Hypothalamus (tissue), 51 donors: ENCODE measurements at places on chromosomes 13 and 19.

DNA sequence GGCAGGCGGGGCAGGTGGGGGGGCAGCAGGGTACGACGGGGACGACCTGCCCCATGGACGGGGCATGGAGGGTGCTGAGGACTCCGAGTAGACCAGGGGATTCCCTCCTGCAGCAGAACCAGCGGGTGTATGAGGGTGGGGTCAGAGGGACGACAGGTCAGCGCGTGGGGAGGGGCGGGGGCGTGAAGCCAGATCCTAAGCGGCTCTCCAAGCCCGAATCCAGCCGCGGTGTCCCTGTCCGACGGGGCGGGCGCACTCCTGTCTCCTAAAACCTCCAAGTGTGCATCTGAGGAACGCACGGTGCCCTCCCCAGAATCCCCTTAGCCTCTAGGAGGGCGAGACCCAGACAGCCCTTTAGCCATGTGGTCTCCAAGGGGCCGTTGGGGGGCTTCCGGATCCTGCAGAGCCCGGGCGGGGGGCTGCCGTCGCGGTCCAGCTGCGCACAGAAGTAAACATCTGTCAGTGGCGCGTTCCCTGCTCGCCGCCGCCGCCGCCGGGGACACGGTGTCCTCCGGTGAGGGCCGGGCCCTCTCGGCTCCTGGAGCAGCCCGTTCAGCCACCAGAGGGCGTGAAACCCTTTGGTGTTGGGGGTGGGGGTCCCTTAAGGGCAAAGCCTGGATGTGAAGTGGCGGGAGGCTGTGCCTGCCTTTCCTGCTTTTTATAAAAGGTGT lies 730 bp downstream of the NRTN start:
- DNase-seq, result peak; percentile 1

DNA sequence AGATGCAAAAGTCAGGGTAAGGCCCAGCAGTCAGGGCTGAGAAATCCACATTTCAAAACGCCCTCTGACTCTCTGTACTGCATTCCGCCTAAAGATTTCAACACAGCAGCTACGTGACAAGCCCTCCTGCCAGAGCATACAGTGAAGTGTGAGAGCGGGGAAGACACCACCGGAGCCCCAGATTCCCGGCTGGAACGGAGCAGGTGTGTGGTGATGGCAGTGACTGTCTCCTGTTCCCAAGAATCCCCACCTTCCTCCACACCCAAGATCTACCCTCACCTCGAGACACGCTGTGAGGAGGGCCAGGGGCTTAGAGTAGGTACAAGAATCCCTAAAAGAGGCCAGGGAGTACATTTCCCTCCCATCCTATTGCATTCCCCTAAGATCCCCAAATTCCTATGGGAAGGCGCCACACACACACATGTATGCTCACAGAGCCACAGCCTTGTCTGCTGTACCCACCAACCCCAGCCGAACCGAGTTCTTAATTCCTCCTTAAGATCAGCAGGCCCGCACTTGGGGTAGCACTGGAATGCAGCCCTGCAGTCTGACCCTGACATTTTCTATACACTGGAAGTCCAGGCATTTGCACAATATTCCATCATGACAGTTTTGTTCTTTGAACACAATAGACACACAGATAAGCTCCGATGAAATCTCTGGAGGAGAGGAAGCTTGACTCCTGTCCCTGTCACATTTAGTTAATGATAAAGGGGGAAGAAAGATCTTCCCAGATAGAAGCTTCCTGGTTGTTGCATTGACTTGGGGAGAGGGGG lies 102.9 kb downstream of the FOXO1 start:
- DNase-seq, result no peak

GRCh38 chr13:27415116-27415515 lies 9.3 kb upstream of the GTF3A start:
- DNase-seq, result no peak

- DNase-seq, result no peak
Measured at GRCh38 chr19:55082020-55082851, 6.6 kb downstream of the EPS8L1 start.

DNA sequence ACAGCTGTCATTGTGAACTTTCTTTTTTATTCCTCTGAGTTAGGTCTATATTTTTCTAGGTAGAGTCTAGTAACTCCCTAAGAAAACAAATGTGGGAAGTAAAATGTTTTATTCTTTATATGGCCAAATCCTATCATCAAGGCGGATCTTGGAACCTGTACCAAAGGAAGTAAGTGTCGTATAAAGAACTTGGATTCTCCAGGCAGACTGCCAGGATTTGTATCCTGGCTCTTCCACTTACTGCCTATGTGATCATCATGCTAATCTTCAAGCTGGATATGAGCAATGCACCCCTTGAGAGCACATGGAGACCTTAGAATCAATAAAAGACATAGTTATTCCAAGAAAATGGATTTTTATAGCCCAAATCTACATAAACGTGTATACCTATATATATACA lies 286.5 kb downstream of the PCDH17 start:
- DNase-seq, result no peak
